Thoracic aorta (tissue), 2 donors: ENCODE measurements at places on chromosomes 5 and 9. TPM values are rescaled to one million over a fixed set of nuclear protein-coding genes. Genes with fewer than 3 reads are reported as not detected.

OBP2B gene
- not detected for total RNA-seq

DNA sequence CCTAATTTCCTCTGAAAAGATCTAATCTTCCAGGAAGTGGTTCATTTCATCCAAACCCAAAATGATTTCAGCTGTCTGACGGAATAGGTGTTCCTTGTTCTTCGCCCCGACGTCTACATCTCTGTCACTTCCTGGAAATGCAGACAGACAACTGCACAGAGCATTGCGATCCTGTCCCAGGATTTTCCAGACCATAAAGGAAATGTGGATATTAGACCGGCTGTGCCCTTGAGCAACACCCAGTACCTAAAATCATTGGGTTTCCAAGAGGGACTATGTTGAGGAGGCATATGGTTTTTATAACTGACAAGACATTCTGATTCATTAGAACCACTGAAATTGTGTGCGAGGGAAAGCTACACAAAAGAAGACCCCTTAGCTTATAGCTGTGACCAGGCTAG is 74.2 kb downstream of the MSX2 start:
- no peak overlapping the region for H3K4me3 ChIP-seq
- no peak for DNase-seq
- H3K36me3 ChIP-seq: no peaks in the 10 kb centered on the region
- no peak overlapping the region for H3K27ac ChIP-seq
- H3K4me1 ChIP-seq: no peaks in the 10 kb centered on the region

- no peaks in the 10 kb centered on the region for H3K27me3 ChIP-seq
- peaks cover 38% of the 10 kb centered on the region for H3K4me1 ChIP-seq
- H3K27ac ChIP-seq: no peak overlapping the region
- DNase-seq: no peak
- H3K4me3 ChIP-seq: no peak overlapping the region
Measured at GRCh38 chr5:109701792-109702191, 12.1 kb downstream of the MAN2A1 start.

- H3K27me3 ChIP-seq: no peaks in the 10 kb centered on the region
- H3K27ac ChIP-seq: no peak overlapping the region
- no peaks in the 10 kb centered on the region for H3K4me1 ChIP-seq
- H3K36me3 ChIP-seq: no peaks in the 10 kb centered on the region
Measured at GRCh38 chr9:37549527-37549926, 26.7 kb downstream of the FBXO10 start.
